Stimulated activated CD8-positive, alpha-beta memory T cell treated with anti-CD3 and anti-CD28 coated beads, Interleukin-12 subunit alpha, Interleukin-12 subunit beta, amount 100 ng/mL, for 1 hour (primary cell): ENCODE measurements at places on chromosomes 2 and 18.

GRCh38 chr18:49335677-49336076, 124.8 kb downstream of the DYM start:
- DNase-seq = no peak

GRCh38 chr18:49243391-49243790, 217.1 kb downstream of the DYM start:
- no peak for DNase-seq

DNA sequence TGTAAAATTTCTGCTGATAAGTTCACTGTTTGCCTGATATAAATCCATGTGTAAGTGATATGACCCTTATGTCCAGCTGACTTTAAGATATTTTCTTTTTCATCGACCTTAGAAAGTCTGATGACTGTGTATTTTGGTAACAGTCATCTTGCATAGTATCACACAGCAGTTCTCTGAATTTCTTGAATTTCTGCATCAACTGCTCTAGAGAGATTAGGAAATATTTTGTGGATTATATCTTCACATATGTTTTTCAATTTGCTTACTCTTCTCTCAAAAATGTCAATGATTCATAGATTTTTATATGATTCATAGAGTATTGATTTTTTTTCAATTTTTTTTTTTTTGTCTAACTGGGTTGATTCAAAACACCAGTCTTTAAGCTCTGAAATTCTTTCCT, 945.3 kb downstream of the TRIB2 start:
- DNase-seq = no peak

DNA sequence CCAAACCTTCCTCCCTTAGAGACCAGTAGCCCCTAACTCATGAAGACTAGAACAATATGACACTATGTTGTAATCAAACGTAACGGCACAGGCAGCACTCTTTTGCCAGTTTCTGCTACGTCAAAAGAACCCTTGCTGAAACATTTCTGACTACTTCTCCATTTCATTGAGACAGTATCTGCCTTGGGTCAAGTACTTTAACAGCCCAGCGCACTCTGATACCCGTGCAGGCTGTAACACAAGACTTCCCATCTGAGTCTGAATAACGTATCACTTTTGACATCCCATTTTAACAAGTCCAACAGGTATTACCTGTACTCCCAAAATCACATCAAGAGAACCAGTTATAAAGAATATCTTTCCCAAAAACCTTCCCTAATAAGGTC, 38.4 kb downstream of the TBC1D8 start:
- DNase-seq = no peak

GRCh38 chr2:11985817-11986566, 239.6 kb downstream of the LPIN1 start:
- DNase-seq = no peak

GRCh38 chr2:24010477-24011249, 778 bp downstream of the MFSD2B start:
- DNase-seq = no peak

GRCh38 chr2:23709311-23709710, 217.6 kb downstream of the ATAD2B start:
- DNase-seq = no peak

DNA sequence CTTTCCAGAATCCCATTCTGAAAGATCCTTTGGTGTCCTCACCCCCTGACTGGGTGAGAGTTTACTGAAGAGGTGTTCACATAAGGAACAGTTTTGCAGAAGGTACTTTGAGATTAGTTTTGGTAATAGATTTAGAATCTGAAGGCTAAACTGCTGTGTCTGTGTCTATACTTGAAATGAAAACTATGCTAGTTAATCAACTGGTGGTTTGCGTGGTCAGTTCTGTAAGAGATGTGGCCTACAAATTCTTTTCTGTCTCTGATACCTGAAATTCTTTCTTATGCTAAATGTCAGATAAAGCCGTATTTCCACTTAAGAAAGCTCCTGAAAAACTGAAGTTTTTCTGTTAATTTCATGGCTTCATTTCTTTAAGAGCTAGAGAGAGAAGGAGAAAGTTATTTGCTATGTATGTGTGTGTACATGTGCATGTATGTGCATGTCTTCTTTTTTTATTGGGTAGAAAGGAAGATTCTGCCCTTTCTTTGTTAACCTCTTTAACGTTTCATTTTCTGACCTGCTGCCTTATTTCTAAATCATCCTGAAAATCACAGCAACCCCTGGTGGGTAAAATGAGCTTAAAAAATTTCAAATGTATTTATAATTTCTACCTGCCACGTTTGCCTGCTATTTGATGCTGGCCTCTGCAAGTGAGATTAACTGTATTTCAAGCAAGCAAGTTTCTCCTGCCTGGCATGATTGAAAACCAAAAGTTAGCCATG, 552.0 kb upstream of the NRP2 start:
- no peak for DNase-seq

GRCh38 chr18:23302851-23303527, 150.1 kb upstream of the RIOK3 start:
- DNase-seq = no peak

DNA sequence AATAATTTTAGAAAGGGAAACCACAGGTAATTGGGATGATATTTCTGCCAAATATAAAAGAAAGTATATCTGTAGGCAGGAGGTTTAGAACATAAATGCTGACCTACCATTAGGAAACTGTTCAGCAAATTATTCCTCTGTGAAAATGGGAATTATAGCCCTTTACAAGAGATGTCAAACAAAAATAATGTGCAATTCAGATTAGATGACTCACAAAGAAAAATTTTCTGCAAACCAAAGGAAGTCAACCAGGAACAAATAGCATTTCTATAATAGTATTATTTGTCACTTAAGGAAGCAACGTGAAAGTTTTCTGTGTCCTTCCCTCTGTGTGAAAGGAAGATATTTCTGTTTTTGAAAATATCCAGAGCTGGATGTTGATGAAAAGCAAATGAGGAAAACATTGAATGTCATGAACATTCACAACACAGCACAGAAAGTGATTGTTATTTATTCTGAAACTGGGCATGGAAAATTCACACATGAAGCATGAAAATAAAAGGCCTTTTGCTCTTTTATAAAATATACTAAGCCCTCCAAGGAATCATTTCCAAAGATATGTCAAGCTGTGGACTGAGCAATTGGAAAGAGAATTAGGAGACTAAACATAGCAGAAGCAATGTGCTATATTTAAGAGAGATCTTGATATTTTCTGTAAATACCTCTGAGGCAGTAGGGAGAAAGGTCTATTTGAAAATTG, 57.9 kb upstream of the SPHKAP start:
- DNase-seq = no peak

GRCh38 chr2:232898592-232899543, 28.8 kb downstream of the SNORC start:
- no peak for DNase-seq

DNA sequence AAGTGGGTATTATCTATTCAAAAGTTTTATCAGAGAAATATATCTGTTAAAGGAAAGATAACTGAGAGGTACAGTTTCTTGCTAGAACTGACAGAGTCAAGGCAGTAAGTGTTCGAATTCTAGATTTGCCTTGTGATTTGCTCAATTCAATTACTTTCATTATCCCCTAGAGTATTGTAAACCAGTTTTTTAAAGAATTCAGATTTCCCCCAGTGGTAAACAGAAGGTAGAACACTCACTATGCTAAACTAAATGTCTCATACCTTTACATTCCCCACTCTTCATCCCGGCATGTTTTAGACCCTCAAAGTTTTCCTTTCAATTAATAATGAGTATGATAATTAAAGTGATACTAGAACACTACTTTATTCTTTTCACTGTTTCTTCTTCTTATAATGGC, 28.6 kb downstream of the TTC21B start:
- no peak for DNase-seq

- DNase-seq = no peak
These were observed 165.9 kb downstream of the ZNF385B start for GRCh38 chr2:179695486-179695885.

DNA sequence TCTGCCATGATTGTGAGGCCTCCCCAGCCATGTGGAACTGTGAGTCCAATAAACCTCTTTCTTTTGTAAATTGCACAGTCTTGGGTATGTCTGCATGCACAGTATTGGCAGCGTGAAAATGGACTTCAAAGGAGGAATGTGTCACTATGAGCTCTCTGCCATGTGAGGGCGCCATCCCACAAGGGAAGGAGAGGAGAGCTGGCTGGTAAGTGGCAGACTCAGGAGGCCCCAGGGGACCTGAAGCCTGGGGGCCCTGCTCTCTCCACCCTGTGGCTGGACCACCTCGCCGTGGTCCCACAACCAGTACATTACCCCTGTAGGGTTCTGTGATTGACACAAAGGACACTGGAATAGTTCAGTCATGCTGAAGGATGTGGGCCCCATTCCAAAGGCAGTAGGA, 122.1 kb downstream of the RPIA start:
- DNase-seq = no peak

DNA sequence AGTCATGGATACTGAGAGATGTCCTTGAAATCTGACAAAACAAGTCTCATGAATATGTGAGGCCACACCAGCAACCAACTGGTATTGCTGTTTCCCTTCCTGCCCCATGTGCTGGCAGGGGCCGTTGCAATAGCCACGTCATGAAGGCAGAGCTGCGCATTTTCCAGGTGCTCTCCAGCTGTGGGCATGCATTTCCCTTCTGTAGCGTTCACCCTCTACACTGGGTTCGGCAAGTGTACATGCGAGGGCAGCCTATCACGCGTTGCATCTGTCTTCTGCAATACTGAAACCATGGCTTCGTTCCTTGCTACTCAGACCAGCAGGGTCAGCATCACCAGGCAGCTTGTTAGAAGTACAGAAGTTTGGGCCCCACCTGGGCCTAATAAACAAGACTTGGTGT, 17.4 kb downstream of the ARL4C start:
- no peak for DNase-seq

GRCh38 chr2:20523799-20524187, 76.9 kb downstream of the RHOB start:
- DNase-seq = no peak

DNA sequence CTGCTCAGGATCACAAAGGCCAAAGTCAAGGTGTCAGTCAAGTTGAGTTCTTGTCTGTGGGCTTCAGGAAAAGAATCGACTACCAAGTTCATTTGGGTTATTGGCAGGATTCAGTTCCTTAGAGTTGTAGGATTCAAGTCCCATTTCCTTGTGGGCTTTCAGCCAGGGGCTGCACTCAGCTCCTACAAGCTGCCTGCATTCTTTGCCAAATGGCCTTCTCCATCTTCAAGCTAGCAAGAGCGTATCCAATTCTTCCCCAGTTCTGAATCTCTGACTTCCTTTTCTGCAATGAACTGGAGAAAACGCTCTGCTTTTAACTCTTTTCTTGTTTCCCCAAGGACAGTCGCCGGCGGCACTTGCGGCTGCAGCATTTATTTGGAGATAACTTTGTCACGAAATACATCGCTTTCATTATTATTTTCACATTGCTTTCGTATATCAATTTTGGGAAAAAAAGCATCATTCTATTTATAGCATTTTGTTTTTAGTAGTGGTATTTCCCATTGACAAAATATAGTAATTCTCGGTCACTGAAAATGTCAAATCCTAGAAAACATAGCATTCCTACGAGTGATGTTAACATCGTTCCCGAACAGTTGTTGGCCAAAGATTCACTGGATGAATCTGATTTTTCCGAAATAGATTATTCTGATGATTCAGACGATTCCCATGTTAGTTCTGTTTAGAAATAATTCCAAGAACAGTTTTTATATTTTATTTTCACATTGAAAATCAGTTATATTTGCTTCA, 59.6 kb upstream of the SERPINE2 start:
- DNase-seq = no peak

DNA sequence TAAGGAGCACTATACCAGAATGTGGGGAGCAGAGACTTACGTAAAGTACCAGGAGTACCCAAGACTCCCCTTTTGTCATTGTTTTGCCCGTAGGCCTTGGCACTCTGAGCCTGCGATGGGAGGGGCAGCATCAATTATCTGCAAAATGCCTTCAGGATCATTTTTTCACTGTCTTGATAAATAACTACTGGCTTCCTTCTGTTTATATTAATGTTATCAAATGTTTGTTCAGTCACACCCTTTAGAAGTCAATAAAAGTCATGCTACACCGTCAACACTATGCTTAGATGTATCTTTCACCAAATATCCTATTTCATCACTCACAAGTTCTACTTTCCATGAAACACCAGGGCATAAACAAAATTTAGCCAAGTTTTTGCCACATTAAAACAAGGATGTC, 116.3 kb downstream of the FSIP2 start:
- DNase-seq = no peak

GRCh38 chr18:13500869-13501542, 225.4 kb downstream of the FAM210A start:
- DNase-seq = no peak

DNA sequence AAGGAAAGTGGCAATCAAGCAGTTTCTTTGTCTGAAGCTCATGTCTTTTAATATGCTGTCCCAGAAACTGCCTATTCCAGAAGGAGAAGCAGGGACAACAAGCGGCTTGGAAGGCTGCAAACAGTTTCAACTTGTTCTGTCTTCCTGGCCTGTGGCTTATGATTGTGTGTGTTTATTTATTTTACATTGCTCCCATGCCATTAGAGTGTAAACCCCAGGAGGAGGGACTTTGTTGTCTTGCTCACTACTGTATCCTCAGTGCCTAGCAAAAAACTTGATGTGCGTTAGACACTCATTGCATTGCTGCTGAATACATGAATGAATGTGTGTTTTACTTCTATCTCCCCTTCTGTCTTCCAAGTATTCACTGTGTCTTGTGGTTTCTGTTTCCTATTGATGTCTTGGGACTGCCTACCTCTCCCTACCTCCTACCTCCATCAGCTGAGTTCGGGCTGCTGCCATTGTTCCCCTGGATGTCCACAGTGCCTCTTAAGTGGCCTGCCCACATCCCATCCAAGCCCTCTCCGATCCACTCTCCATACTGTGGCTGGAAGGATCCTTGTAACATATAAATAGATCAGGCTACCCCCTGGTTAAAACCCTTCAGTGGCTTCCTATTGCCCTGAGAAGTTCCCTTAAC, 261.4 kb downstream of the DYSF start:
- DNase-seq = no peak

DNA sequence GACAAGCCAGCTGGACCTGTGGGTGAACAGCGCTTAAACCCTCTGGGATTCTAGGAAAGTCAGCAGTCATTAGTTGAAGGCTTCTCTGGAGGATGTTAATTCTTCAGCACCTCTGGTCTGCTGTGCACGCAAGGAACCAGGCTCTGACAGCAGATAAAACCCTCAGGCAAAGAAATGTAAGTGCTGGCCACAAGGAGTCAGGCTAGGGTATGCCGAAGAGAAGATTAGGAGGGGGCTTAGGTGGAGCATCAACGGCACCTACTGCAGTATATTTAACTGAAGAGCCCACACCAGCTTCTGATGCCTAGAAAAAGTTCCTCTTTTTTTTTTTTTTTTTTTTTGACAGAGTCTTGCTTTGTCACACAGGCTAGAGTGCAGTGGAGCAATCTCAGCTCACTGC, 304.2 kb upstream of the MC4R start:
- no peak for DNase-seq
